ENCODE measurements at places on chromosomes 4 and X.

DNA sequence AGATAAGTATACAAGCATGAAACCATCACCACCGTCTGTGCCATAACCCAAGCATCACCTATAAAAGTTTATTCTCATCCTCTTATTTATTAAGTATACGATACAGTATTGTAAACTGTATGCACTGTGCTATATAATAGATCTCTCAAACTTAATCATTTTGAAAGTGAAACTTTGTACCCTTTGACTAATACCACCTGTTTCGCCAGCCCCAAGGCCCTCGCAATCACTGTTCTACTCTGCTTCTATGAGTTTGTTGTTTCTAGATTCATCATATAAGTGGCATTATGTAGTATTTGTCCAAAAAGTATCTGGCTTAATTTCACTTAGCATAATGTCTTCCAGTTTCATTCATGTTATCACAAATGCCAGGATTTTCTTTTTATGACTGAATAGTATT lies 72.1 kb upstream of the DOCK11 start:
- DNase-seq, result no peak

- DNase-seq, result no peak
Measured at GRCh38 chr4:180650273-180650672, 1592.9 kb upstream of the TENM3 start.

- DNase-seq, result no peak
Measured at GRCh38 chrX:108159028-108159670, 67.6 kb downstream of the ATG4A start.

DNA sequence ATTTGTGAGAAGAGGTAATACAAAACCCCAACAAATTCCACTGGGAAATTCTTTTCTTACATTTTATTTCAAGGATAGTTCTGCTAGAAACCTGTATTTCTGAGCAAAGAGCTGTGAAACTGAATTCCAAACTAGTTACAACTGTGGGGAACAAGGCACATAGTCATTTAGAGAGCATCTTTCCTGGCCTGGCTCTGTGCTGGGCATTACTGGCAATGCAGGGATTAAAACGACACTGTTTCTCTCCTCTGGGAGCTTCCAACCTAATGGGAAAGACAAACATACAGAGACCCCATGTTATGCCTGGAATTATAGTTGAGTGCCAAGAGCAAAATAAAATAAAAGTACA lies 36.5 kb downstream of the SUPT20HL1 start:
- DNase-seq, result peak; percentile 6

DNA sequence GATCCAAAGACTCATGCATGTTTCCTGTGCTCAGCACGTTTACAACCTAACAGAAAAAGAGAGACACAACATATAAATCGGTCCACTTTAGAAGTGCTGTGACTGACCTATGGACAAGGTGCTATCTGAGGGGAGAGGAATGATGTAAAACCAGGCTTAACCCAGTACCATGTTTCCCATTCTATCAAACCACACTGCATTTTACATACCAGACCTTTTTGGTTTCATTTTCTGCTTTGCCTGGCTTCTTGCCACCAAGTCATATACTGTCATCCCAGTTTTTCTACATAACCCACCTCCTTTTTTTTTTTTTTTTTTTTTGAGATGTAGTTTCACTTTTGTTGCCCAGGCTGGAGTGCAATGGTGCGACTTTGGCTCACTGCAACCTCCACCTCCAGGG lies 82.2 kb downstream of the KLF8 start:
- DNase-seq, result no peak

GRCh38 chrX:107894038-107894437 lies 68.4 kb downstream of the MID2 start:
- peak; percentile 72 for DNase-seq

GRCh38 chr4:183770906-183771305 lies 111.8 kb downstream of the TRAPPC11 start:
- DNase-seq, result no peak

DNA sequence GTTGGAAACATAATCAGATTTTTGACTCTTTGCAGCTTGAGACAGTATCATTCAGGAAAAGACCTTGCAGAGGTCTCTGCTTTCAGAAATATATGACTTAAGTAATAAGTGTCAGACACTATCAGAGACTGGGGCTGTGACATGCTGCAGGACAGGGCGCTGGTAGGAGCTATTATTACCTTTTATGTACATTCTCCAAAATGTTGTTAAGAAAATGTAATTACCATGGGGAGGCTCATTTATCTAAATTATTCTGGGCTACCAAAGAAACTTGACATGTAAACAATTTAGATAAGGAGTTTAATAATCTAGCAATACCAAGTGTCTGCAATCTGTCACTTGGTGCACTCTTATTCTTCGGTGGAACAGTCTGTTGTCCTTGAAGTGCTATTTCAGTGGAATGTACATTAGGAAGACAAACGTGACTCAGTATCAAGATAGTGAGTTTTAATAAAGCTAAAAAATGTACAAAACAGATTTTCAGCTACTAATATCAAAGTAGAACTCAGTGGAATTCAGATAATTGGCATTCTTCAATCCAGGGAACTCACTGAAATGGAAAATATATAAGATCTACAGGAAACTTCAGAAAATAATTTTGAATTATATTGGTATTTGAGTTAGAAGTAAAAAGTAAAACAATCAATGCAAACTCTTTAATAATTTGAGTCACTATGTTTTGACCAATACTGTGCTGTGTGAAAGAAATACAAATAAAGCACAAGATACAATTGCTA lies 214.5 kb downstream of the KCNIP4 start:
- DNase-seq, result no peak

DNA sequence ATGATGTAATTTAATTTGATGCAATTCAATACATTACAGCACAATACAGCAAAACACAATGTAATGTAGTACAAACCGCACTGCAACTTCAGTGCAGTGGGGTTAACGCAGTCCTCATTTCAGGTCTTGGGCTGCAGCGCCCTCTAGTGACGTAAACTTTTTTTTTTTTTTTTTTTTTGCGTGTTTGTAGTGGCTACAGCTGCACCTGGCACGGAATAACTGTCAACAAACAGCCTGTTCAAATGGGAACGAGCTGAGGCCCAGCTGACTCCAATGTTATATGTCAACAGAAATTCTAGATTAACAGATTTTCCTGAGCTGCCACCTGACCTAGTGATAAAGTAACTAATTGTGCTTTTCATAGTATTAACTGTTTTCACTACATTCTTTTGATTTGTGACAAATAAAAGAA lies 33.5 kb upstream of the RASSF6 start:
- DNase-seq, result peak; percentile 54

GRCh38 chrX:15976396-15976795 lies 121.8 kb upstream of the AP1S2 start:
- no peak for DNase-seq

GRCh38 chr4:57270346-57270745 lies 160.2 kb upstream of the IGFBP7 start:
- DNase-seq, result no peak

DNA sequence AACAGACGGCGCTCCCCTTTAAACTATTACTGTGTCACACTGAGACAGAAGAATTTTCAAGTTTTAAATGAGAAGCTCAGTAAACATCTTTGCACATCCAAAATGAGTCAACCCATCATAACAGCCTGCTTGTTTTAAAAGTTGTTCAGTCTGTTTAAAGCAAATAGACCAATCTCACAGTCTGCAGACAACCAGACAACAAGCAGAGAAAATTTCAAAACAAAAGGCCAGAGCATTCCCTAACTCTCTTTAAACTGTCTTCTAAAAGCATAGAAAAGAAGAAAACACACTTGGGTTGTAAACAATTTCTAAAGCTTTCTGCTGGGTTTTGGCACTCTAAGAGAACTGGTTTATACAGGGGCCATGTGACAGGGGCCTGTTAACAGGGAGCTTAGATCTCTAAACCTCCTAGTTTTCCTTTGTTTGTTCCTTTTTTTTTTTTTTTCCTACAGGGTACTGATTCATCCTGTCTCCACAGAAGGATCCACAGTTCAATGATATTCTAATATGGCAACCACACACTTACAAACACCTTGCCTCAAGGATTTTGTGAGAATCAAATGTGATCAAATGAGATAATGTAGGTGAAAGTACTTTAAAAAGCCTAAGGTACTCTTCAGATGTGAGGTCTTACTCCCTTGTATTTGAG lies 100.8 kb upstream of the MAML3 start:
- DNase-seq, result no peak

All from NCI-H82 (cell line).